ENCODE measurements at places on chromosomes 5 and 9.

- no peak for DNase-seq
Observed at GRCh38 chr5:19240170-19240569, 747.8 kb downstream of the CDH18 start.

GRCh38 chr9:123349691-123350480 lies 6.1 kb upstream of the CRB2 start:
- no peak for DNase-seq

DNA sequence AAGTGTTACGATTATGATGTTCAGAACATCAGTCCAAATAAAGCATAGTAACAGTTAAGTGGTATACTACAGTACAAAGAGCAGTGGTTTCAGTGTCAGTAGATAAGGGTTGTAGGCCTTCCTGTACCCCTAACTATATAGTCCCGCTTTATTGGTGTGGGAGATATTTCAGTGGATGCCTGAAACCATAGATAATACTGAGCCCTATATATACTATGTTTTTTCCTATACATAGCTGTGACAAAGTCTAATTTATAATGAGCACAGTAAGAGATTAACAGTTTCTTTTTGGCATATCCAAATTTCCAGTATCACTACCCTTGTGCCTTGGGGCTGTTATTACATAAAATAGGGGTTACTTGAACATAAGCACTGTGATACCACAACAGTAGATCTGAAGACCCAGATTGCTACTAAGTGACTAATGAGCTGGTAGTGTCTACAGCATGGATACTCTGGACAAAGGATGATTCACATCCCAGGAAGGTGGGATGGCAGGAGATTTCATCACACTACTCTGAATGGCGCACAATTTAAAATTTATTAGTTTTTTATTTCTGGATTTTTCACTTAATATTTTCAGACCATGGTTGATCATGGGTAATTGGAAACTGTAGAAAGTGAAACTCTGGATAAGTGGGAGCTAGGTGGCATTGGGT lies 119.3 kb downstream of the RPS23 start:
- no peak for DNase-seq

DNA sequence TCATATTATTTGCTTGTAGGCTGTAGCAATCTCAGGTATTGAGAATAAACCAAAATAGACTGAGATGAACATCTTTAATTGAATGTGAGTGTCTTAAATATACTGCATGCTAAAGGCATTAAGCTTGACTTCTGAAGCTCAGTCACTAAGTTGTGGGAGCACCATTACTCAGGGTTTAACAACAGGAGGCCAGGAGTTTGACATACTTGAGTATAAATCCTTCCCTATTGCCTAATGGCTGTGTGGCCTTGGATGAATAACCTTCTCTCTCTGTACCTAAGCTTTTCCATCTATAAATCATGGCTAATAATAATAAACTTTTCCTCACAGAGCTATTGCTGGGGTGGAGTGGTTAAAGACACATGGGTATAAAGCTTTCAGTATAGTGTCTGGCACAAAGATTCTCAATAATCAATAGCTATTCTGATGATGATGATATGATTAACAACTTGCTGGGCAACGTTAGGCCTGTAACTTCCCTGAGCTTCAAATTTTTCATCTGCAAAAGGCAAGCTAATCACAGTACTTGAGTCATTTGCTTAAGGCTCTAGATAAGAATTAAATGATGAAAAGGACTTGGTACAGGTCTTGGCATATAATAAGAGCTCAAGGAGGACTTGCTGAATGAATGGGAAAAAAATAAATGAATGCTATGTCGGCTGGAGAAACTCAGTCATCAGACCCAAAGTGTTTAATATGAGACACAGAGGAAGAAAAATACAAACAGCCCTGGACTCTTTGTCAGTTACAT lies 174.0 kb upstream of the IL12B start:
- no peak for DNase-seq

- DNase-seq, result no peak
Observed at GRCh38 chr5:125409234-125409860, 662.9 kb upstream of the ZNF608 start.

DNA sequence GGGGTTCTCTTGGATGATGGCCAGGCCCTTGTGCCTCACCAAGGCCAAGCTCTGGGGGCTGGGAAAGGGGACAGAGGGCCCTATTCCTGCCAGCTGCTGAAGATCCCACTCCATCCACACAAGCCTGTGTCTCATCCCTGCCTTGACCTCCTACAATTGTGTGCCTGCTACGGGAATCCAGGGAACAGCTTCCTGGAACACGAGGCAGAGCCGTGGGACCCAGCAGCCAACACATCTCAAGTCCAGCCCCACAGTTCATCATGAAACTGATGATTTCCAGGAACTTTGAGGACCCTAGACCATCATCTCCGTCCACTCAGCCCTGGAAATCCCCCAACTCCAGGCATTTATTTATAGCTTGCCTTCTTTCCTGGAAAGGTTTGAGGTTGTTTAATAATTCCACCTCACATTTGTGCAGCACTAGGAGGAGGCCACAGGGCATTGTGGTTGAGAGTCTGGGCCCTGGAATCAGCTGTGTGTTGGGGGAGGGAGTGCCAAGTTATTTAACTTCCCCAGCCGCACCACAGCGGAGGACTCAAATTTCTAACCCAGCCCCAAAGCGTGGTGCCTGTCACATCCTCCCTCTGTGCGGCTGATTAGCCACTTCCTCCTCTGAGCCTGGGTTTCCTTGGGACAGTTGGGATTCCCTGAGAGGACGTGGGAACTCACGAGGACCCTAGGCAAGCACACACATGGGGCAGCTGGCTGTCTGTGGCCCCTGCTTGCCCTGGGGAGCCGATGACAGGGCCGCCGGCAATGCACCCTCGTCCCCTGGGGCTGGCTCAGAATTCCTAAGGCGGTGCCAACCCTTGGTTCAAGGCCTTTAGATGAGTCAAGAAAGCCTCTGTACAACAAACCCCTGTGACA lies 58.2 kb upstream of the GGTA1 start:
- no peak for DNase-seq

DNA sequence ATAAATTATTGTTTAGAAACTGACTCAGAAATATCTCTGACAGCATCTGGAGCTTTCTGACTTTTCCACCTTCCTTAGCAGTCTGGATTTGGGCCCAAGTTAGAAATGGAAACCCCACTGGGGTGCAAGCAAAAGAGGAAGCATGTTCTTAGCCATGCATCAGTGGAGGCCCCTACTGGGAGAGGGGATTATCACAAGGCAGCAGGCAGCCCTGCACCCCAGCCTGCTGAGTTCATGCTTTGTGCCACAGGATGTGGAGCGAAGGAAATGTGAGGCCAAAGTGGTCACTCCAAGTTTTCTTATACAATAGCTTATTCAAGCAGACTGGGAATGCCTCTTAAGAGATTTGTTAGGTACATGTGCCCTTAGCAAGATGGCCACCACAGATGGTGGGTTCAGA lies 146.5 kb upstream of the TLX3 start:
- DNase-seq, result no peak

GRCh38 chr5:160371294-160371693 lies 868 bp upstream of the C1QTNF2 start:
- DNase-seq, result no peak

DNA sequence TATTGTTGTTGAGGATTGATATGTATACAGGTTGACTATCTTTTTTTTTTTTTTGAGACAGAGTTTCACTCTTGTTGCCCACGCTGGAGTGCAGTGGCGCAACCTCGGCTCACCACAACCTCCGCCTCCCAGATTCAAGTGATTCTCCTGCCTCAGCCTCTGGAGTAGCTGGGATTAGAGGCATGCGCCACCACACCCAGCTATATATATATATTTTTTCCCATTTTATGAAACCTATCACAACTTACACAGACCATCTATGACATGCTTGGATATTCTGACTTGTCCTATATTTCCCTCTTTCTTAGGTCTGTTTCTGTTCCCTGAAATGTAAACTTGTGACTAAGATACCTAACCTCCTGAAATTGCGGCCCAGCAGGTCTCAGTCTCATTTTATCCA lies 5.0 kb downstream of the CD14 start:
- no peak for DNase-seq

- DNase-seq, result no peak
Observed at GRCh38 chr5:33524476-33524875, 83.7 kb downstream of the TARS1 start.

DNA sequence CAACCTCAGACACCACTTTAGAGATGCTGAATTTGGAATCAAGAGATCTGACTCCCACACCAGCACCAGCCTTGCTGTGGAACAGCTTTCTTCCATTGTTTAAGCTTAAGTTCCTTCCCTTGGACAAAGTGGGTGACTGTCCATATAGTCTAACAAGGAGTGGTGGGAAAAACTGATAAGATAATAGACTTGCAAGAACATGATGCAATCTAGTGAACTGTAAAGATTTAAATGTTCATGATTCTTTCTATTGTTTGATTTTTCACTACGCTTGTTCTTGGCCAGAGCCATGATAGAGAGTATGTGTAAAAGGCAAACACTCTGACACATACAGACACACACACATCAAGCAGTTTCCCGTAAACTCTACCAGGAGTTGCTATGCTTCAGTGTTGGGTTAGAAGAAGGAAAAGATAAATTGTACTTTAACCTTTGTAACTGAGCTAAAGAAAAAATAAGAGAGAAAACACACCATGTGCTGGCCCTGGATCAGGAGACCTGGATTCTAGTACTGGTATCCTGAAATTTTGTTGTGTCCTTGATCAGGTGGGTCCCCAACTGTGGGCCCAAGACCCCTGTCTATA lies 94.3 kb downstream of the PAPPA start:
- no peak for DNase-seq

DNA sequence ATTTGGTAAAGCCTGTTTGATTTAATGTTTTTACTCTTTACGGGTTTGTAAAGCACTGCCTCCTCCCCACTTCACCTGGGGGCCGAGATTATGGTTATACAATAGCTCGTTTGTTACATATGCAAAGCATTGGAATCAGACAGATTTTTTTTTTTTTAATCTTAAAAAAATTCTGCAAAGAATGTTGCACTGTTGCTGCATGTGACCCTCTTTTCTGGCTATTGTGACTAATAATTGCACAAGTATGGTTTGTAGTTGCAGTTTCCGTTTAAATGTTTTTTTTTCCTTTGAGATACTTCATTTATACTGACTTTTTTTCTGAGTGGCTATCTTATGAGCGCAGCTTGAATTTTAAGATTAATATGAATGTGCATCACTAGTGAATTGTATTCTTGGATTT lies 165.3 kb downstream of the KDM4C start:
- no peak for DNase-seq

DNA sequence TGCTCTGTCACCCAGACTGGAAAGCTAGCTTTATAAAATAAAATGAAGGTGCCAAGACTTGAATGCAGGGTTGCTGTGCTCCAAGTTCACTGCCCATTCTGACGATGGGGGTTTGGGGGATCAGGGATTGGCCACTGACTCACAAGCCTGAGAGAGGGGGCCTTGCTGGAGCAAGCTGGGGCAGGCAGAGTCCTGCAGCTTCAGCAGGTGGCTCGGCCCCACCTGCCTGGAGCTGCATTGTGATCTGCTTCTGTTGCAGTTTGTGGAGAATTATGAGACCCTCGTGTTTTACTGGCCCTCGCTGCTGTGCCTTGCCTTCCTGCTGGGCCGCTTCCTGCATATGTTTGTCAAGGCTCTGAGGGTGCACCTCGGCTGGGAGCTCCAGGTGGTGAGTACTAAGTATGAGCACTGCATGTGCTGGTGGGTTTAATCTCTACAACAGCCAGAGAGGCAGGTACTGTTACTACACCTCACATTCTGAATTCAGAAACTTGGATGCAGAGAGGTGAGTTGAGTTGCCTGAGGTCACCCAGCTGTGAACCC lies 31.1 kb upstream of the CCDC180 start:
- DNase-seq, result no peak

DNA sequence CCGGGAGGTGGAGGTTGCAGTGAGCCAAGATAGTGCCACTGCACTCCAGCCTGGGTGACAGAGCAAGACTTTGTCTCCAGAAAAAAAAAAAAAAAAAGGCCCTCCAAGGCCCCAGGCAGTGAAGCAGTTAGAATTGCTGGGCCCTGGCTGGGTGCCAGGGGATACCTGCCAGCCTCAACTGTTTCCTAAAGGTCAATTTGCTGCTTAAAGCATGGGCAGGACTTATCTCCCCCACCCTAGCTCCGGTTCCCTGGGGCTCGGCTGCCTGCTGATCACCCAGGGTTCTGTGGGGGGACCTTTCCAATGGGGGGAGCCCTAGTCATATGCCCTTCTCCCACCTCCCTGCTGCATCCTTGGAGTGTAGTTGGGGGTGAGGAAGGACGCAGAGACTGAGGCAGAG lies 25.7 kb downstream of the NCS1 start:
- DNase-seq, result no peak

GRCh38 chr9:91727316-91727861 lies 222.6 kb downstream of the ROR2 start:
- DNase-seq, result no peak

DNA sequence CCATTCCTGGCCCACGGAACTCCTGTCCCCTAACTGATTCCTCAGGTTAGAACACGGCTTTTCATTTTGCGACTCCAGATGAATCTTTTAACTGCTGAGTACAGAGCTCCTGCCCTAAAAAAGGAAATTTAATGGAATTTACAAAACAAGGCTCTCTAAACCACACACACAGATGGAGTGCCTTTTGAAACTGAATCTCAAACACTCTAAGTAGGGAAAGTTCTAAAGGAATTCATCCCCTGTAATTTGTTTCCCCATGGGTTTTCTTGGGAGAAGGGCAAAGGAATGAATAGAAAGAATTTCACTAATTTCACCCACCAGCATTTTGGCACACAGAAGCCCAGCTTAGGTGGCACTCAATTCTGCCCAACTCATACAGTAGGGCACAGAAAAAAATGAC lies 106.5 kb downstream of the THBS4 start:
- no peak for DNase-seq

GRCh38 chr5:141640051-141640415 lies 3.2 kb downstream of the RELL2 start:
- no peak for DNase-seq

DNA sequence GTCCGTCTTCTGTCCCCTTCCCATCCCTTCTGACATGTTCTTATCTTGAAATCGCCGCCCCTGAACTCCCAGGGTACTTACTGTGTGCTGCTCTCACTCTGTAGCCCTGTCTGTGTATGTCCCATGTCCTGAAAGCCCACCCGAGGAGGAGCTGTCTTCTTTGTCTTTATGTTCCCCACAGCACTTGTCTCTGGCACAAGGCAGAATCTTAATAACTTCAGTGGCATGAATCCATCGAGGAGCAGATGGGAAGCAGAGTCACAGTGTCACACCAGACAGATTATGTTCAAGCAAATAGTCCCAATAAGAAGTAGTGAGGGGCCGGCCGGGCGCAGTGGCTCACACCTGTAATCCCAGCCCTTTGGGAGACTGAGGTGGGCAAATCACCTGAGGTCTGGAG lies 29.7 kb upstream of the LTC4S start:
- DNase-seq, result no peak

DNA sequence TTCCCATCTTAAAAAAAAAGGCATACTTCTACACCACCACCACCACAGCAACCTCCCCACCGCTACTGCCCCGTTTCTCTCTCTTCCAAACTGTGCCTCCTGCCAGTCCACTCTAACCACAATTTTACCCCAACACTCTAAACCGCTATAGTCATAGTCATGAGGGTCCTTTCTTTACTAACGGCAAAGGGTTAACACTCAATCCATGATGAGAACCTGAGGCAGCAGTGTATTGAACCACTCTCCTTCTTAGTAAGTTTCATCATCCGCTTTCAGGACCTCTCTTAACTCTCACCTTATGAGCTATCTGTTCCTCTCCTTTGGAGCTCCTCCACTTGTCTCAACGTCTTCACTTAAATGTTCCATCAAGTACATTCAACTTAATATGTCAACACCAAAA lies 34.0 kb downstream of the IDNK start:
- DNase-seq, result no peak

GRCh38 chr5:102531506-102531905 lies 32.7 kb upstream of the SLCO6A1 start:
- no peak for DNase-seq
